ENCODE measurements at places on chromosomes 5 and 9.

DNA sequence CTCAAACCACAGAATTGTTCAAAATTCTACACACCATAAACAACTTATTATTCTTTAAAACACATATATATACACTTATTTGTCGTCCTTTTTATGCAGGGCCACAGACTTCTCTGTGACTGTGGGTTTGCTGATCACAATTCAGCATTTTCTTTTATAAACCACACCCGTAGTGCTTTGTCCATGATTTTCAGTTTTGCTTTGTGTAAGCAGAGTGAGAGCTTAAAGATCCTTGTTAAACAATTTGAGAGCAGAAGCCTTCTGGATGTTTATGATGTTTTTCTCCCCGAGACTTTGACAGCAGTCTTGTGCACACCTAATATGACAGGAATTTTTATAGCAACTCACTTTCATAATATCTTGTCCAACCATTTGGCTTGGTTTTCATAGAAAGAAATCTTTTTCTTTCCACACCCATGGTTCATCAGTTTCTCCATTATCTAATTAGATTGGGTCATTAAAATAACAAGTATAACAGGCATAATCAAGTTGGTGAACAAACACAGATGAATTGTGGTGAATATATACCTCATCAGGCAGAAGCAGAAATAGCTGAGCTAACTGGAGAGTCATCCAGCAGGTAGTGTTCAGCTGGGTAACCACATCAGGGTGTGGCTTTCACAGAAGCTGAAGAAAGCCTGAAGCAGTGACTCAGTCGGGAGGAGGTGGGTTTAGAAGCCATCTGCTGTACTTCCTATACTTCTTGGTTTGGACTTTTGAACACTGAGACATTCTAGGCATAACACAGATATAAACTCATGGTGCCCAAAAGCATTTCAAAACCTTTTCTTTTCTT, 232.8 kb downstream of the DOCK8 start:
- no peak for DNase-seq

DNA sequence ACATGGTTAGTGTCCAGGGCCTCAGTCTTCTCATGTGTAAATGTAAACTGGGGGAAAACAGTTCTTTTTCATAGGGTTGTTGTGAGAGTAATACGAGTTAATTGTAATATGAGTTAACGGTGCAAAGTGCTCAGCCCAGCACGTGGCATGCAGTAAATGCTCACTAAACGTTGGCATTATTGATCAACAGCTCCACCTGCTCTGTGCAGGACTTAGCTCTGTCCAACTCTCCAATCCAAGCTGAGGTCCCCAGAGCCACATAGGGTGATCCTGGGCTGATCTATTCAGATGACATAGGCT, 28.3 kb downstream of the SPOCK1 start:
- DNase-seq = no peak

- no peak for DNase-seq
Measured at GRCh38 chr5:1515921-1516571, 7.7 kb downstream of the LPCAT1 start.

GRCh38 chr5:19880859-19881436, 107.1 kb downstream of the CDH18 start:
- DNase-seq = no peak

GRCh38 chr5:167304834-167305469, 986.5 kb upstream of the WWC1 start:
- no peak for DNase-seq

DNA sequence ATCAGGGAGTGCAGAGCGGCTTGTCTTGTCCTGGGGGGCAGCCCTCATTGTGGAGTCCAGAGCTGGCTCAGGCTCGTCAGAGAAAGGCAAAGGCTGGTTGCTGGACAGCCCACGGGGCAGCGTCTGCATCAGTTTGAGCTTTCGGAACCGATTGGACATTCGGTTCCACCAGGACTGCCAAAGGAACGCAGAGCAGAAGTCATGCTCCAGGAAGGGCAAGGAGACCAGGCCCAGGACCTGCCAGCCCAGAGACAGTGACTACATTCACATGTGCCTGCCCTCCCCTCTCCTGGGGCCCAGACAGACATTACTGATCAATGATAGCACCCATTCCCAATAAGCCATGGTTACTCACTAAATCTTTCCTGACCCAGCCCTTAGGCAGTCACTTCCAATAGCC, 18.1 kb downstream of the ANKS6 start:
- DNase-seq = no peak

GRCh38 chr5:81878333-81878732, 93.5 kb upstream of the ATG10 start:
- DNase-seq = no peak

DNA sequence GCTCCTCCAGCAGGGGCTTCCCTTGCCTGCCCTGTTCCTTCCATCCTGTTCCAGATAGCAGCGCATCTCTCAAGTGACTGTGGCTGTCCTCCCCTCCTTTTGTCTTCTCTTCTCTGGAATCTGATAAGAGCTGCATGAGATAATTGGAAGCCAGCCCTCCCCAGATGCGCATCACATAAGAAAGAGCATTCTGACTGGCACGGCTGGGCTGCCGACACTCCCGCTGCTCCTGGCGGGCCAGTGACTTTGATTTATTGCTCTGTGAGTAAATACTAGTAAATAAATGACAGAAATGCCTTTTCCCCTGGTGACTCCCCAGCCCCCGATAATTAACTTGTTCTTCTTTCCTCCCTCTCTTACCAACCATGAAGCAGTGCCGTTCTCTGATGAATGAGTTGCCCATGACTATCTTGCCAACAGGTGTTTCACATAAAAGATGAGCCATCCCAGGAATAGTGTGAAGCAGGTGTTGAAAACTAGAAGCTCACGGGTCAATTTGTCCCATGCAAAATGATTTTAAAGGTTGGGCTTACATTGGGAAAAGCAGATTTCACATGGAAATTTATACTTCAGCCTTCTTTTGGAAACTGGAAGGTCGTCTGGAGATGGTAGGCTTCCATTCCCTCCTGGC, 212.3 kb downstream of the ERCC6L2 start:
- DNase-seq = no peak

GRCh38 chr5:14041528-14042192, 97.2 kb upstream of the DNAH5 start:
- peak; percentile 79 for DNase-seq

GRCh38 chr9:16642421-16643109, 227.9 kb downstream of the BNC2 start:
- DNase-seq = no peak
